Pulmonary artery endothelial cell (primary cell): ENCODE measurements at places on chromosomes 5 and 9.

DNA sequence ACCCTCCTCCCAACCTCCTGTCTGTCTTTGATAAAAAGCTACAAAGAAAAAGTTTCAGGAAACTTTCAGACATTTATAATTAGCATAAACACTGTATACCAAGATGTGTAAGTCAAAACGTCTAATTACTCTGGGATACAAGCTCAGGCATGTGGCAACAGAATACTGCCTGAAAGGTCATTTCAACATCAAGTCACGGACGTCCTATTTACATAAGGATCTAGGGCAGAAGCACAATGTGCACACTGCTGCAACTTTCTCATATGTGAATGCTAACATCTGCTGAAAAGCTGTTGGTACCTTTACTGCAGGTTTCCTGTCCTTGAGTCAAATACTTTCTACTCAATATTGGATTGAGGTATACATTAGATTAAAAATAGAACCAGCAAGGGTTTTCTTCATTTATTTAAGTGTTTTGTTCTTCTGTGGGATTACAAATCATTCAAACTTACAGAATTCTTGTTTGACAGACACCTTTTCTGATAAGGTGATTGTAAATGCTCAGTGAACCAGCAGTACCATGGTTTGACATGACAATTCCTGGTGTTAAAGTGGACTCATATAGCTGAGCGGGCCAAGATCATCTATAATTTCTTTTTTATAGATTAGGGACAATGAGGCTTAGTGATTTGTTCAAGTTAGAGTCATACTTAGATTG, 36.8 kb downstream of the ELL2 start:
- DNase-seq, result no peak

DNA sequence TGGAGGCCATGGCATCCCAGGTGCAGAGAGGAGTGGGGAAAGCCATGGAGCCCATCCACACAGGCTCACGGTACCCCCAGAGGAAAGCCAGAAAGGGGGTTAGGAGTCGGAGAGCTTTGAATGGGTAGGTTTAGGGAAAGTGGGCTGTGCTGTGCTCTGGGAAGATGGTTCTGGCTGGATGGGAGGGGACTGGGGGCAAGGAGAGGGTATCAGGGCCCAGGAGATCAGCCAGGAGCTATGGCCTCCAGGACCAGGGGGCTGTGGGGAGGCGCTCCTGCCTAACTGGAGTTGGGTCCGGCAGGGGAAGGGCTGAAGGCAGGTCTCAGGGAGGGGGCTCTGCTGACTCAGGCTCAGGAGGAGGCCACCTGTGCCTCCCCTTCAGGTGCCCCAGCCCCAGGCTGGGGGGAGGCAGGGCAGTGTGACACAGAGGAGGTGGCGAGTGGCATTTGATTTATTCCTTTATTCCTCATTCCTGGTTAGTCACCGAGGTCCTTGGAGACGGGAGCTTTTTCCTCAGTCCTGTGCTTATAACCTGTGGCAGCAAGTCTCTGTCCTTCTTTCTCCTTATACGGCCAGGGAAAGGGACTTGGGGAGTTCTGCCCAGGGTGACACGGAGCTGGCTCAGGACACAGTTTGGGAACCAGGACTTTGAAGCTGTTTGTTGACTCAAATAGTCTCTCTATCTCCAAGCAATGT, 60.8 kb downstream of the TSTD2 start:
- no peak for DNase-seq

DNA sequence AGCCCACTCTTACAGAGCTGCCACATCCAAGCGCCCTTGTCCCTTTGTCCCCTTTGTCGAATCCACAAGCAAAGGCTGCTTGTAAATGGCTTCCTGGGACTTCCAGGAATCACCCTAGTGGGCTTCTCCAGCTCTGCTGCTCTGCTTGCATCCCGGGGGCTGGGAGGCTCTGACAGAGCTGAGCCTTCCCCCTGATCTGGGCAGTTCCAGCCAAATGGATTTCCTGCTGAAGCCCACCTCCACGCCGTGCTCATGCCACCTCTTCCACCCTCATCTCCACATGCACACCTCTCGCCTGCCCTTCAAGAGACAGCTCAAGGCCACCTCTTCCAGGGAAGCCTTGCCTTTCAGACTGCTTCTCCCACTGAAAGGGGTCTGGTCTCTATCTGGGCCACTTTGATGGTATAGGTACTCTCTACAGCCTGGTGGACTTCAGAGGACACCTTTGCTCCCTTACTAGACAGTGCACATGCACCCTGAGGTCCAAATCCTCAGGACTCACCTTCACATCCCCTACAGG, 106.2 kb downstream of the LHFPL2 start:
- no peak for DNase-seq

GRCh38 chr5:44390351-44390750, 1.1 kb upstream of the FGF10 start:
- no peak for DNase-seq

DNA sequence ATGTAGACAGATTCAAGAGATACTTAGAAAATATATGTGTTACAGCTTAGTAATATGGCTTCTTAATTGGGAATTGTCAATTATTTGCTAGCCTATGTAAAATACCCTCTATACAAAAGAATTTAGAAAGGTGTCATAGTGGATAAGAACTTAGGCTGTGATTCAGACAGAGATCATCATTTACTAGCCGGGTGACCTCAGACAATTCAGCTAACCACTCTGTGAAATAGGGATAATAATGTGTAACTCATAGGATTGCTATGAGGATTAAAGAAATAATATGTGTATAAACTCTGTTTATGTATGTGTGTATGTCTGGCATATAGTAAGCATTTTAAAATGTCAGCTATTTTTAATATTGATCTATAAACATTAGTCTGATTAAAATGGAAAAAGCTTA, 5.9 kb upstream of the LARS1 start:
- no peak for DNase-seq

DNA sequence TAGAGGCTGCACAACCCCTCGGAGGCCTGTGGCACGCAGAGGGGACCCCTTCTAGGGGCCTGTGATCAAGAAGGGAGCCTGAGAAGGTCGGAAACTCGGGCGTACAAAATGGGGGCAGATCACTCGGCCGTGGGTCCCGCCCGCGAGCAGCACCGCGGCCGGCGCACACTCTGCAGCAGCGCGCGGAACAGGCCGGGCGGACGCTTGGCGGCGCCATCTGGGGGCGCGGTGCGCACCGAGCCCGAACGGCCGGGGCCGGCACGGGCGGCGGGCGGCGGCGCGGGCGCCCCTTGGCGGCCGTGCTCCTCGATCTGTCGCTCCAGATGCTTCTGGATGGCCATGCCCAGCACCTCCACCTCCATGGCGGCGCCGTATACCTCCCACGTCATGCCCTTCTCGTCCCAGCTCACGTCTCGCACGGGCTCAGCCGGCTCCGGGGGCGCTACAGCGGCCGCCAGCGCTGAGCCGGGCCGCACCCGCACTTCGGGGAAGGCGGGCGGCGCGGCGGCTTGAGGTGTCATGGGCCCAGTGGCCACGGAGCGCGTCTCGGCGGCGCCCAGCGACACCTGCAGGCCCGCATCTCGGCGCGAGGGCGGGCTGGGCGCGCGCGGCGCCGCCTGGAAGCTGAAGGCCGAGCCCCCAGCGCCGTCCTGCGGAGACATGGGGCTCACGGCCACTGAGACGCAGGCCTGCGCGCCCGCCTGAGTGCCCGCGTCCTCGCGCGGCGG, 13.1 kb downstream of the GPRIN1 start:
- no peak for DNase-seq

GRCh38 chr5:125323613-125324012, 577.2 kb upstream of the ZNF608 start:
- no peak for DNase-seq

- DNase-seq, result no peak
Measured at GRCh38 chr5:113226116-113226736, 208.6 kb downstream of the TSSK1B start.

DNA sequence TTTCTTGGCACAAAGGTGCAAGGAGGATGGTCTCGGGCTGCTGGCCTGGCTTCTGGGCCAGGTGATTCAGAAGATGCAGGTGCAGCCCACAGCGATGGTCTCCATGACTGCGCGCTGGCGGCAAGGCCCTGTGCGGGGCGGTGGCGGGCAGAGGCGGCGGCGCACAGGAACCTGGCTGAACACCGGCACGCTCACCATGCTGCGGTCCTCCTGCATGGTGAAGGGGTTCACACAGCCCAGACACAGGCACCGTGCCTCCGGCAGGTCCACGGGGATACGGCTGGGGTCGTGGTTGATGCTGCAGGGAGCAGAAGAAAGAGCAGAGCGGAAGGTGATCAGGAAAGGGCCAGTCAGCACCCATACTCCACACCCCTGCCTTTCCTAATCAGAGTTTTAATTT, 4.8 kb downstream of the IL17B start:
- no peak for DNase-seq

GRCh38 chr5:151106043-151106442, 25.2 kb upstream of the TNIP1 start:
- DNase-seq, result no peak

GRCh38 chr5:77168879-77169244, 41.6 kb upstream of the PDE8B start:
- no peak for DNase-seq

GRCh38 chr5:151107084-151107483, 26.2 kb upstream of the TNIP1 start:
- no peak for DNase-seq

GRCh38 chr9:28951945-28952344, 1378.7 kb upstream of the C9orf72 start:
- DNase-seq, result no peak

DNA sequence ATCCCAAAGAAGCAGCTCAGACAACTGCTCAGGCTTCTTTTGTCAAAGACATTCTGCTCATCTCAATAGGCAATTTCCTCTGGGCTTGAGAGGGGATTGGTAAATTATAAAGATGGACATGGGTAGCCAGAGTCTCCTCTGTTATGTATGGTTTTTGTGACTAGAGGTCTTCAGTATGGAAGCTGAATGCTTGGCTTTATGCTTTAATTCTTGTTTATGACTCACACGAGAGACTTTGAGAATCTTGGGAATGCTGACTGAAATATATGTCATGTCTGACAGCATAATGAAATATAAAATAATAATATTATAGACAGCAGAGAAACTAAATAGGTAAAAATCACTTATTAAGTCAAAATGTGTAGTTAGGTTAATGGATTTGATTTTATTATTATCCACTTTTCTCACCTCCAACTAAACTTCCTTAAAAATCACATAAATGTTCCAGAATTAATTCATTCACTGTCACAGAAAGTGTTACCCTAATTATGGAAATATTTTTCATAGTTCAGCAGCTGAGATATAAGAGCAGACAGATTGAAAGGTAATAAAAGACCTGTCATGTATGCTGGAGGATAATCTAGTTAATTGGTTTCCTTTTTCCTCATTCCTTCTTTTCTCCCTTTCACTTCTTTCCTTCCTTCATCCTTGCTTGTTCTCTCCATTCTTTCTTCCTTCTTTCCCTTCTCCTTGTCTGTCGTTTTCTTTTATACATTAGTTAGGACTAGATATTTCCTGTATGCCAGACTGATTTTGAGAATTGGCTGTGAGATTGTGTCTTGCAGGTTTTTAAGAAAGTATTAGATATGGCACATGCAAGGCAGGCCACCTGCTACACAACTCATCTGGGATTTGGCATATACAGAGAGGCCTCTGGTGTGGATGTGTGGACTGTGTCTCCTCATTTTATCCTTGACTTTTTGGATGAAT, 1866.1 kb upstream of the NUDT12 start:
- no peak for DNase-seq

- DNase-seq, result no peak
Measured at GRCh38 chr5:83124593-83124992, 47.2 kb downstream of the XRCC4 start.

GRCh38 chr5:35922468-35922867, 16.0 kb downstream of the CAPSL start:
- DNase-seq, result no peak

DNA sequence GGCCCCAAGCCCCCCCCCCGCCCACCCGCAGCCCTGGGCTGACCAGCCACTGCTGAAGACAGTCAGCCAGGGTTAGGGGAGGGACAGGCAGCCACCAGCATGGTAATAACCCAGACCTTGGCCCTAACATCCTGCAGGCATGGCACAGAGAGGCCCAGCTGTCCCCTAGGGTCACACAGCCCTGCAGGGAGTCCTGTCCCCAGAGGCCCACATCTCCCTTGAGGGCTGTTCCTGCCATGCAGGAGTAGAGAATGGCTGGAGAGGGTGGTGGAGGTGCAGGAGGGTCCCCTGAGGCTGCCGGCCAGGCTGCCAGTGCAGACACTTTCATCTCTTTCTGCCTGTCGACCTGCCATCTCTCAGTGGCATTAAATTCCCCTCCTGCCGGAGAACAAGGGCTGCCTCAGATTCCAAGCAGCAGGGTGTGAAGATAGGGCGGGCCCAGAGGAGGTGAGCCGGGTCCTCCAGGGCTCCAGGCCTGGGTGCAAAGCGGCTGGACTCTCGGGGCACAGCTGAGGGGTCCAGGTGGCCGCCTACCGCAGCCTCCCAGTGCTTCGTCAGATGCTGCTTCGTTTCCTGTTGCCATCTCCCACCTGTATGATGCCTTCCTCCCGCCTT, 40.0 kb downstream of the CXXC5 start:
- DNase-seq, result no peak

- no peak for DNase-seq
Measured at GRCh38 chr5:105968981-105969380, 1701.8 kb downstream of the EFNA5 start.

GRCh38 chr5:97600486-97600885, 417.4 kb upstream of the RIOK2 start:
- no peak for DNase-seq

- no peak for DNase-seq
Measured at GRCh38 chr5:73528248-73528647, 30.0 kb downstream of the BTF3 start.
